ENCODE measurements at places on chromosomes 6 and 20.

DNA sequence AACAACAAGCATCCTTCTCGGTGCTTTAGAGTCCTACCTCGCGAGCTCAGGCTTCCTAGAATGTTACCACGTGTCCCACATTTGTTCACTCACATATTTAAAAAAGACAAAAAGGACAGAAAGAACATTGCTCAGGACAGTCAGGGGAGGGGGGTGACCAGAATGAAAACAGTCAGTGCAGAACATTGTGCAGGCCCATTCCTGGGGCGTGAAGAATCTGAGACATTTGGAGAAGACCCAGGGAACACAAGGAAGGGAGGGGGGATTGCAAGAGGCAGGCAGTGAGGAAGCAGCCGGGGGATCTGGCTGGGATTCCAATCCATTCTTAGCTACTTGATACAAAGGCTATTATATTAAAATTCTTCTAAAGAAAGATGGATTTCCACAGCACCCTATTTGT lies 270.4 kb upstream of the CITED2 start:
- DNase-seq, result peak; percentile 61

- DNase-seq, result no peak
These were observed 29.9 kb upstream of the PNRC1 start for GRCh38 chr6:89050697-89051096.

DNA sequence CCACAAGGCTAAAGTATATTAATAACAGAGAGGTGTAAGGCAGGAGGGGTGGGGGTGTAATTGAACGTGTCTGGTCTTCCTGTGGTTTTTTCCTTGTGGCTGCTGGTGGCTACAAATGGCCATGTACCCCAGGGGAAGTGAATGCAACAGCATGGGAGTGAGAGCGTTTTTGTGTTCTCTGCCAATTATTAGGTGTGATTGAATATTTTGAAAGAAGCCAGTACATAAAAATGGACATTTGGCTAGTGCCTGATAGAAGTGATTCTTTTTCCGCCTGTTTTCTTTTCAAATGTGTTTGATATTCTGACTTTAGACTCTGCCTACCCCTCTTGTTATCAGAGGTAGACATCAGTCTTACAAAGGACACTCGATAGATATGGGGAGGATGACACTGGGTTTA lies 141.3 kb downstream of the PRL start:
- DNase-seq, result no peak

GRCh38 chr20:49405062-49405683 lies 77.3 kb downstream of the KCNB1 start:
- DNase-seq, result no peak

DNA sequence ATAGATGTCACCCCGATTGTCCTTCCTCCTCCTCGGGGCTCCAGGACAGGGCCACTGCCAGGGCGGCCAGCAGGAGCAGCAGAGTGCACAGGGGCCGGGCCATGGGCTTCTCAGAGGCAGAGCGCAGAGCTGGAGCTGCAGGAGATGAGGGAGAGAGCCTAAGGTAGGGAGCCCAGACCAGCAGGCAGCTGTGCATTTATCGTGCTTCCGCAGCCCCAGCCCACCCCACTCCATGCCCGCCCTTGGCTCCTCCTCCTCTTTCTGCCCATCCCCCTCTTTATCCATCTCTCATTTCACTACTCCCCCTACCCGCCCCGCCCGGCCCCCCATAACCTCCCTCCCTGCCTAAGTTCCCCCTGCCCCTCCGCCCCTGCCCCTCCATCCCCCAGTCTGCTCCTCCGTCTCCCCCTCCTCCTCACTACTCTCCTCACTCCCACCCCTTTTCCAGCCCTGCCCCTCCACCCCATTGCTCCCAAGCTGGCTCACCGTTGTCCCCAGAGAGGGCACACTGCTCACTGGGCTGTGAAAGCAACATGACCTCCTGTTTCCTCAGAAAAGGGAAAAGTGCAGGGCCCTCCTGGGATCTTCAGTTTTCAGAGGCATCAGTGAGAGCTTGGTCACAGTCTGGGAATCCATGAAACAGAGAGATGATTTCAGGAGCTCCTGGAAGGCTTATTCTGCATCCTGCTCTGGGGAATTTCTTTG lies 25.5 kb upstream of the CST1 start:
- no peak for DNase-seq

- DNase-seq, result no peak
These were observed 31.4 kb downstream of the KIF16B start for GRCh38 chr20:16541878-16542277.

GRCh38 chr20:45300961-45301360 lies 5.7 kb upstream of the RBPJL start:
- peak; percentile 39 for DNase-seq

GRCh38 chr6:81130061-81130460 lies 622.4 kb downstream of the TENT5A start:
- DNase-seq, result no peak

DNA sequence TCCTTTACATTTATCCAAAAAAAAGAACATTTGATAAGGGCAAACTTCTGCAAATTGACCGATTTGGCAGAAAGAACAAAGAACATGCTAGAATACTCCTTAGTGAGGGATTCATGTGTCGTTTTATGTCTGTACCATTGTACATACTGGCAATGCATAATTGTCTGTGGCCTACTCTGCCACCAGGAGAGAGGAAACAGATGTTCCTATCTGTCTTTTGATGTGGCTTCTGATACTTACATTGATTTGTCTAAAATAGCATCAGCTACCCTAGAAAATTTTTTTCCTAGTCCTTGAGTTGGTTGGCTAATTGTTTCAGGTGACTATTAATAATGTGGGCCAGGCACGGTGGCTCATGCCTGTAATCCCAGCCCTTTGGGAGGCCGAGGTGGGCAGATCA lies 654.1 kb downstream of the KIF16B start:
- DNase-seq, result no peak

DNA sequence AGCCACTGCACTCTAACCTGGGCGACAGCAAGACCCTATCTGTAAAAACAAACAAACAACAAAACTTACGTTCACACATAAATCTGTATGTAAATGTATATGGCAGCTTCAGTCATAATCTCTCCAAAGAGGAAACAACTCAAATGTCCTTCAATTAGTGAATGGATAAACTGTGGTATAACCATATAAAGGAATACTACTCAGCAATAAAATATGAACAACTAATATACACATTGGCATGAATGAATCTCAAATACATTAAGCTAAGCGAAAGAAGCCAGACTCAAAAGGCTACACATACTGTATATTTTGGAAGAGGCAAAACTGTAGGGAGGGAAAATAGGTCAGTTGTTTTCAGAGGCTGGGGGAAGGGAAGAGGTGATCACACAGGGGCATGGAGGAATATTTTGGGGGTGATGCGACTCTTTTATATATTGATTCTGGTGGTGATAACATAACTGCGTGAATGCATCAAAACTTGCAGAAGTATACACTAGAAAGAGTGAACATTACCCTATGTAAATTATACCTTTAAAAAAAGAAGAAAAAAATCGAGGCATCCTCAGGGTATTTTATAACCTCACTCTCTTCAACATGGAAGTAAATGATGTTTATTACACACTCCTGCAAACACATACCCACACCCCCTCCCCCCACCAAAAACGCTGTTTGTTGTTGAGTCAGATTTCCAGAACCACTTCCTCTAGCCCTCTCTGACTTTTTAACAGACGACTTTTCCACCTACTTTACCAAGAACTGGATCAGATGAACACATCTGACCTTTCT lies 115.2 kb upstream of the RNF24 start:
- DNase-seq, result peak; percentile 47

DNA sequence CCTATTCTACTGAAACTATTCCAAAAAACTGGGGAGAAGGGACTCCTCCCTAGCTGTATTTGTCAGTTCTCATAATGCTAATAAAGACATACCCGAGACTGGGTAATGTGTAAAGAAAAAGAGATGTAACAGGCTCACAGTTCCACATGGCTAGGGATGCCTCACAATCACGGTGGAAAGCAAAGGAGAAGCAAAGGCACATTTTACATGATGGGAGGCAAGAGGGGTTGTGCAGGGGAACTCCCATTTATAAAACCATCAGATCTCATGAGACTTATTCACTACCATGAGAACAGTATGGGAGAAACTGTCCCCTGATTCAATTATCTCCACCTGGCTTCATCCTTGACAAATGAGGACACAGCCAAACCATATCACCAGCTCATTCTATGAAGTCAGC lies 111.2 kb upstream of the RIPOR2 start:
- no peak for DNase-seq

DNA sequence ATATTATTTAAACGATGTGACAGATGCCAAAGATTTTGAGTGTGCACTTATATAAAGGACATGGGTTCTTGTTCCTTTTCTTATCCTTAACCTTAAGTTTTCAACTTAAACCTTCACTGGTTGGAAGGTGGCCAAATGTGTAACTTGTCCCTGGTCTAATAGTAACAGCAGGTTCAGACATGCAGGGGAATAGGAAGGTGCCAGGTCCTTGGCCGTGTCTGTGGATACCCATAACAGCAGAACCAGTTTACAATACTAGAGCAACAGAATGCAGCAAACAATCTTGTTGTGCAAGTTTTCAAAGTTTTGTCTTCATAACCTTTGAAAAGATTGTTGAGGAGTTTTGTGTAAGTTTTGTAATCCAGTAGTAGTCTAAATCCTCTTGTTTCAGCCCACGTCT lies 4.4 kb downstream of the MYB start:
- DNase-seq, result no peak

GRCh38 chr6:13075141-13075845 lies 253.0 kb downstream of the TBC1D7 start:
- DNase-seq, result no peak

DNA sequence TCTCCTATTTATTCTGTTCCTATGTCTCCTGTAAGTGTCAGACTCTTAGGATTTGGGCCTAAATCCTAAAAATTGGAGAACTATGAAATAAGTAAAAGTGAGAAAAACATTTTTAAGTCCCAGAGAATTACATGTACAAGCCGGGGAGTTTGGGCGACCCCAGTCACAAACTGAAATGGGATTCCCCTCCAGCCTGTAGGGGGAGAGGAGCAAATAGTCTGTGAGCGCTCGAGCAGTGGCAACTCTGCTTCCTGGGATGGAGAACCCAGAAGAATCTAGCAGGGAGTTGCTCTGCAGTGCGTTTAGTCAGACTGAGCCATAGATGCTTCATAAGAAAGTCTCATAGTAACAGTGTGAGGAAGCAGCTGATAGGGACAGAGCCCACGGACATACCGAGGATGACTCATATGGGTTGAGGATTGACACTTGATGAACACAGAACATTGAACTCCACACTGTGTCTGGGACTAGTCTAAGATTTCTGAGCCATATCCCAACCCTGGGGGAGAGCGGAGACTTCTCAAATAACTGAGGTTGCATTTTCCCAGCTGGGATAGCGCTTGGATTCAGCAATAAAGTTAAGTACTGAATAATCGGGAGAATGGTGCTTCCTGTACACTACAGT lies 437.2 kb downstream of the BCKDHB start:
- peak; percentile 84 for DNase-seq

GRCh38 chr6:130309028-130309427 lies 56.8 kb upstream of the TMEM200A start:
- DNase-seq, result no peak

- no peak for DNase-seq
These were observed 15.2 kb downstream of the COL19A1 start for GRCh38 chr6:69881322-69882151.

GRCh38 chr20:14928083-14928482 lies 590.7 kb upstream of the FLRT3 start:
- peak; percentile 37 for DNase-seq

- DNase-seq, result no peak
These were observed 277 bp downstream of the ADGRB3 start for GRCh38 chr6:68635412-68635705.

GRCh38 chr6:36329798-36330291 lies 6.8 kb downstream of the BNIP5 start:
- DNase-seq, result no peak

- no peak for DNase-seq
These were observed 148.8 kb upstream of the RPS6KA2 start for GRCh38 chr6:166775923-166776220.

DNA sequence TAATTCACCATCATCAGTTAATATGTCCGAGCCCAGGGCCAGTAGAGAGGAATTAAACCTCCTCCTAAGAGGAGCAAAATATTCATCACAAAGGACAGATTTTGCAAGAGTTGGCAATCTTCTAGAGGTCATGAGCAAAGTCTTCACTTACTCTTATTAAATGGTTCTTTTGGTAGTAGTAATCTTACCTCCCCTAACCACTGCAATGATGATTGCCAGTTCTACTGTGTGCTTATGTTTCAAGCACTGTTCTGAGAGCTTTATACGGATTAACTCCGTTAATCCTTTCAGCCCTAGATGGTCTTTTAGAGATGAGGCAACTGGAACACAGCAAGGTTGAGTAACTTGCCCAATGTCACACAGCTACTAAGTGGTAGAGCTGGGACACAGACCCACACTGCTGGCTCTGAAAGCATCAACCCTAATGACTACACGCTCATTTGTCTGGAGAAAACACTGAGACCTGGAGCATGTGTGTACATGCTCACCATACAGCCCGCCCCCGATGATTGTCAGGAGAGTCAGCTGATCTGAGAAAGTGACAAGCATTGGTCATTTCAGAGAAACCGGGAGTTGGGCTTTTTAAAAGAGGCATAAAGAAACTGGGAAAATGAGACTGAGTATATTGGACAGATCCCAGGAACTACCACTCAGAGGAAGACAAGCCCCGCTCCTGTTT lies 276.0 kb downstream of the NRN1 start:
- no peak for DNase-seq

DNA sequence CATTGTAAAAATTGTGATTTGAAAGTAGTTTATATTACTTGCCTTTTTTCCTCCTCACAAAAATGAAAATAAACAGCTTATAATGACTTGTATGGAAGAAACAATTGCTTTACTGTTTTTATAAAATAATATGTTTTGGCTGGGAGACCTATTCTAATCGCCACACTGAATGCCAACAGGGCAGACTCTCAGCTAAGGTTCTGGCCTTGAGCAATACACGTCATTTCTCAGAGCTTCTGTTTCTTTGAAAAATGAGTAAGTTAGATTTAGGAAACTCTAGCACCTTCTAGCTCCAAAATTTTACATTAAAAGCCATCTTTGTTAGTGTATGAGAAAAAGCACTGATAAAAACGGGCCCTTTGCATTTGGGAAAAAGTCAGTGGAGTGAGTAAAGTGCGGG lies 166.6 kb downstream of the ARID1B start:
- no peak for DNase-seq

DNA sequence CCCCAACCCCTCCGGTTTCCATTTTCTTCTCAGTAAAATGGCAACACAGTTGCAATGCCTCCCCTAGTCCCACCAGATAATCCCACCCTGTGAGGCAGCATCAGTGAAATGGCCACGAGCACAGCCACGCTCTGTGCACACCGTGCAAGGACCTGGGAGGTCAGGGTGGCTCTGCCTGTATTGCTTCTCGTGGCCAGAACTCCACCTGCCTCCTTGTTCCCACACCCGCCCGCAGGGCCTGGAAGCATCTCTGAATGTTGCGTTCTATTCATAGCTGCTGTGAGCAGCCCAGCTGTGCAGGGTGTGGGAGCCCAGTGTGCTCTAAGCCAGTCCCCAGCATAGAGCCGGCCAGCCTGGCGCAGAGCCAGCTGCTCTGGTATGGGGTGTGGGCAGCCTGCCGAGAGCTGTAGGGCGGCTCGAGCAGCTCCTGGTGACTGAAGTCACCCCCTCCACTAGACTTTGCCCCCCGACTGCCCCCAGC lies 161.1 kb downstream of the DLL1 start:
- peak; percentile 15 for DNase-seq

- no peak for DNase-seq
These were observed 154.4 kb upstream of the SUPT3H start for GRCh38 chr6:45531999-45532595.
